ENCODE measurements at places on chromosomes 16 and 17. TPM values are rescaled to one million over a fixed set of nuclear protein-coding genes. Genes with fewer than 3 reads are reported as not detected.

- H3K4me1 ChIP-seq, result peaks cover 46% of the 10 kb centered on the region
- H3K27ac ChIP-seq, result no peak overlapping the region
- H3K4me3 ChIP-seq, result no peak overlapping the region
- no peaks in the 10 kb centered on the region for H3K27me3 ChIP-seq
- no peaks in the 10 kb centered on the region for H3K36me3 ChIP-seq
These were observed 85.5 kb downstream of the ZDHHC7 start for GRCh38 chr16:84925773-84926372.

GRCh38 chr16:58187092-58187491, 10.8 kb downstream of the CSNK2A2 start:
- no peak for DNase-seq
- no peaks in the 10 kb centered on the region for H3K27me3 ChIP-seq
- no peaks in the 10 kb centered on the region for H3K4me1 ChIP-seq

DNA sequence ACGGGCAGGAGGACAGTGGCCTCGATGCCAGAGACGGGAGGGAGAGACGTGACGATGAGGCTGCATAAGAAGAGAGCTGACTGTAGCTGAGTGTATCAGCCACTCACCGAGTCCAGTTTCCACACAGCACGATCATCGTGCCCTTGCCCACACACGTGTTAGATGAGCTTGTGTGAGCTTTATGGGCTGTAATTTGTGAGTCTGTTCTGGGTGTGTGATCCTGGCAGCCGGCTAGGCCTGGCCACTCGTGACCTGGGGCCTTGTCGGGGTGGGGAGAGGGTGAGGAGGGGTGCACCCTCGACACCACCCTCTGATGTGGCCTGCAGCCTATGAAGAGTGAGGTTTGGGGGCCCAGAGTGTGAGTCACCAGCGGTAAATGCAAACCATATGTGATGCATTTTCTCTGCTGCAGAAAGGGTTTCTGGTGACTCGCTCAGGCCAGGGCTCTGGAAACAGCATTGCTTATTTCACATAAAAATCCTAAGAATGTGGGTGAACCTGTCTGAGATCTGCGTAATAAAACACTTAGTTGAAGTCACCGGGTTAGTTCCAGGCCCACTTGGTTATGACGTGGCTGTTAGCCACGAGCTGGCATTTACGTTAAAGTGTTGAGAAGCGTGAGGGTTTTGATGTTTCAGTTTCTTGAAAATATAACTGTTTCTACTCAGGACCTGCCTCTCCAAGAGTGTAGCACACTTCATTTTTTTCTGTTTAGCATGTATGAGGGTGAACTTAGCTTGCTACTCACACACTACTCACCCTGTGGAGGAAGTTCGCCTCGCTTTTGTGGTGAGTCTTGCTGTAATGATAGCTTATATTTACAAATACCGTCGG, 4.2 kb downstream of the METRNL start:
- peak overlapping the region; percentile 89 for H3K4me3 ChIP-seq
- peaks cover 22% of the 10 kb centered on the region for H3K27me3 ChIP-seq
- H3K4me1 ChIP-seq, result peaks cover 7% of the 10 kb centered on the region
- DNase-seq, result no peak

GRCh38 chr17:72946696-72947095, 145.8 kb downstream of the SLC39A11 start:
- no peak overlapping the region for H3K4me3 ChIP-seq
- DNase-seq, result no peak
- no peaks in the 10 kb centered on the region for H3K27me3 ChIP-seq
- peaks cover 49% of the 10 kb centered on the region for H3K4me1 ChIP-seq
- no peaks in the 10 kb centered on the region for H3K36me3 ChIP-seq
- no peak overlapping the region for H3K27ac ChIP-seq

DNA sequence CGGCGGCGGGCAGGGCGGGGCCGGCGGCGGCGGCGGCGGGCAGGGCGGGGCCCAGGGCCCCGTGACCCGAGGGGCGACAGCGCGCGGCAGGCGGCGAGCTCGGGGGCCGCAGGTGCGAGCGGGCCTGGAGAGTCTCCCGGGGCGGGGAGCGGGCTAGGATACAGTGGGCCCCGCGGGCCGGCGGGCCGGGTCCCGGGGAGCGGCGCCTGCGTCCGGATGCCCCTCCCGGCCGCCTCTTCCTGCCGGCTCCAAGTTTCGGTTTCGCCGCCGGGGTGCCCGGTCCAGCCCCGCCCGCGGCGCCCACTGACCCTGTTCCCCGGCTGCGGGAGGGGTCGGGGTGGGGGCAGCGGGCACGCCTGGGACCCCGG, at the start of gene RNF213:
Gene RNF213, plus strand, starts transcription at position 62 of the 368 bp plus-strand sequence. CDS start 2,830 bp downstream, outside the sequence.
- peaks cover 32% of the 10 kb centered on the region for H3K4me1 ChIP-seq
- peak; percentile 40 for DNase-seq
- H3K27me3 ChIP-seq, result peaks cover 8% of the 10 kb centered on the region
- peak within 1 kb of the TSS; percentile 93 for H3K4me3 ChIP-seq
- H3K27ac ChIP-seq, result peak within 1 kb of the TSS; percentile 94

DNA sequence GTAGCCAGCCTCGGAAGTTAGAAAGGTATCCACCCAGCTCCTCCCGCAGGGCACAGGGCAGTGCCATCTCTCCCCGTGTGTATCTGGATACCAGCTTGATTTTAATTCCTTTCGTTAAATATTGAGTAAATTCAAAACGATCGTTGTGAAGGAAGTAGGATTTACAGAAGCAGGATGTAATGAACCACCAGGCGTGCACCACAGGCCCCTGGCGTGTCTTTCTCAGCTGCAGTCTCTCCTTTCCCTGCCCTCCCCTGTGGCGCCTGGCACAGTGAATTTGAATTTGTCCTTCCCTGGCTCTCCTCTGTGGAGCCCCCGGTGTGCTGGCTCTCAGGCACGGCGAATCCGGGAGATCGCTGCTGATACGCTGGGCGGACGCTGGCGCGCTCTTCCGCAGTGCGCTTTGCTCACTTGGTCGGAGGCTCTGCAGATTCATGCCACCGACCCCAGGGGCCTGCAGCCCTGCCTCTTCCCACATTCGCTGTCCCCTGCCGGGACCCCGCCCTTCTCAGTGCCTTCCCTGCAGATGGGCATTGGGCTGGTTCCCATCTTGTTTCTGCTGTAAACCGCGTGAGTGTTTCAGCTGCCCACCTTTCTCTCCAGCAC, 164.6 kb downstream of the RPTOR start:
- no peaks in the 10 kb centered on the region for H3K27me3 ChIP-seq
- H3K36me3 ChIP-seq, result peaks cover 8% of the 10 kb centered on the region
- DNase-seq, result no peak
- H3K4me1 ChIP-seq, result peaks cover 42% of the 10 kb centered on the region
- H3K4me3 ChIP-seq, result no peak overlapping the region

DNA sequence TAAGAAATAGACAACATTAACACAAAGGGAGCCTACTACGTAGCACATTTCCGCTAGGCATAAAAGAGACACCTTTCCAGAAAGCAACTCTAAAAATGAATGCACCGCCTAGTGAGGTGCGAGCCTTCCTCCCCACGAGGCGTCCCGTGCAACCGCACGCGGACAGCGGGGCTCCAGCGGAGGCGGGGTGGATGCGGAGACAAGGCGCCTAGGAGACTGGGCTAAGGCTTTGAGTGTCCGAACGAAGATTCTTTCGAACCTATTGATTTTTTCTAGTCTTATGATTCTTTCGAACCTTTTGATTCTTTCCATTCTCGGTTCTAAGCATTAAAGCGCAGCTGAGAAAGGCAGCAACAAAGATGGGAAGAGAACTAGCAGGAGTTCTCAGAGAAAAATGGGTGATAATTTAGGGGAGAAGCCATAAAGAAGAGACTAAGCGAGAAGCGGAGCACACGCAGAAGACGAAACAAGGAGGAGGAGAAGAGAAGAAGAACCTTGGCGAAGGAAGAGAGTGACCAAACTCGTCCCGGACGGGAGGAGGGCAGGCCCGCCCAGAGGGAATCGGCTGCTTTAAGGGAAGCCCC, 394 bp upstream of the CPD start:
- peaks cover 19% of the 10 kb centered on the region for H3K27me3 ChIP-seq
- H3K4me3 ChIP-seq, result peak overlapping the region; percentile 90
- no peaks in the 10 kb centered on the region for H3K36me3 ChIP-seq
- H3K27ac ChIP-seq, result peak overlapping the region; percentile 39
- peak; percentile 29 for DNase-seq
- H3K4me1 ChIP-seq, result peaks cover 50% of the 10 kb centered on the region

DNA sequence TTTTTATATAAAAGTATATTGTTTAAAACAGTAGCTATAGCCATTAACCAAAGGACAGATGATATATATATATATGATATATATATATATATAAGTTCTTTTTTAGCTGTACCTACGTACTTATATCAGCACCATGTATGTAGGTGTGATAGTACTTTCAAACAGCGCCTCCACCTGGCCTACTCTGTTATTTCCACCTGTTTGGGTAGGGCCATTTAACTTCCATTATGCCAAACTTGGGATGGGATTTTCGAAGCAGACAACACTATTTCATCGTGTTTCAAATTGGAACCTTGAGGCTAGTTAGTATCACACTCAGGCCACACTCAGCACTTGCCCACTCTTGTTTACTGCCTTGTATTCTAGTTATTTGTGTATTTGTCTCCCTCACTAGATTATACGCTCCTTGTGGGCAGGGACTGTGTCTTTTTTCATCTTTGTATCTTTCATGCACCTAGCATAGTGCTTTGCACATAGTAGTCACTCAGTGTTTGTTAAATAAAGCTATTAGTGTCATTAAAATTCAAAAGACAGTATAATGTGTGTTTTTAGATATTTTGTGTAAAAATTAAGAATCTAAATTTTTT, 11.8 kb upstream of the CLTC start:
- H3K4me1 ChIP-seq, result no peaks in the 10 kb centered on the region
- no peak overlapping the region for H3K4me3 ChIP-seq
- no peak for DNase-seq
- peaks cover 14% of the 10 kb centered on the region for H3K36me3 ChIP-seq

DNA sequence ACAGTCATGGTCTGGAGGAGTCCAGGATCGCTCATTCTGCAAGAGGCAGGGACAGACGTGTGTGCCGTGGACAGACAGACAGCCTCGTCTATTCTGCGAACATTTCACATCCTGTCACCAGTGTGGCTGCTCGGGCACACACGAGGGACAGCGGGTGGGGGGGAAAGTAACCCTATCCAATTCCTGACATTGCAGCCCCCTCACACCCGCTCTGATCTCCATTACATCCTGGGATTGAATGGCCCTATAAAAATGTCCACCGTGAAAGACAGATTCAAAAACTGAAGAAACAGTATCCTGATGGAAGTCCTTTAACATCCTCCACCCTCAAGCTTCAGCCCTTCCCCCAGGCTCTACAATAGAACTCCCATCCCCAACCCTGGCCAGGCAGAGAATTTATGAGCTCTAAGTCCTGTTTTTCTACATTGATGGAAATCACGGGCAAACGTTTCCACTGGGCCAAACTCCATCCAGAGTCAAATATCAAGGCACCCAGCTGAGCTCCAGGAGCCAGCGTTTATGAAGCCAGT, 39.4 kb downstream of the HS3ST3A1 start:
- H3K27me3 ChIP-seq, result no peaks in the 10 kb centered on the region
- peaks cover 17% of the 10 kb centered on the region for H3K36me3 ChIP-seq
- no peak for DNase-seq
- H3K4me3 ChIP-seq, result no peak overlapping the region

DNA sequence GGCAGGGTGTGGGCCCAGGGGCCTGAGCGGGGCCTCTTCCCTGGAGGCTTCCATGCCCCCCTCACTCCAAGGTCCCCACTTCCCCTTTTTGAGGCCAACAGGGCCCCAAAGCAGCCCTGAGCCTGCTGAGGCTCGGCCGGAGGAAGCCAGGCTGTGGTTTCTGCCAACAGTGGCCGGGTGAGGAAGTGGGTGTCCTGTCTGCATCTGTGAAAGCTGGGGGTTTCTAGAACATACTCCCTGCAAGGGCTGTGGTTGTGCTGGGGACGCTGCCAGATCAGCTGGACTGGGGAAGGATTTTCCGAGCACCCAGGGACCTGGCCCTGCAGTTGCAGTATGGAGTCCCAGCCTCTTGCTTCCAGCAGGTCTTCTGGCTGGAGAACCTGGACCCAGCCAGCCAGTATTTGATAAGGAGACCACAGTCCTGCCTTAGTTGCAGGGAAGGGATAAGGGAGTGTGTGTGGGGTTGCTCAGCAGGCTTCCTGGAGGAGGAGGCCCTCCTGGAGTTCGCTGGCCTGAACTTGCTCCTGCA, 15.7 kb downstream of the ADCY7 start:
- H3K27me3 ChIP-seq, result no peaks in the 10 kb centered on the region
- H3K4me3 ChIP-seq, result no peak overlapping the region
- DNase-seq, result no peak
- H3K36me3 ChIP-seq, result no peaks in the 10 kb centered on the region
- peak overlapping the region; percentile 62 for H3K27ac ChIP-seq

GRCh38 chr16:20881503-20881878, 18.7 kb downstream of the DCUN1D3 start:
- no peak for DNase-seq
- H3K4me3 ChIP-seq, result no peak overlapping the region
- H3K27me3 ChIP-seq, result no peaks in the 10 kb centered on the region
- H3K36me3 ChIP-seq, result peaks cover 9% of the 10 kb centered on the region

- H3K27me3 ChIP-seq, result no peaks in the 10 kb centered on the region
- peaks cover 45% of the 10 kb centered on the region for H3K4me1 ChIP-seq
- H3K4me3 ChIP-seq, result no peak overlapping the region
- H3K36me3 ChIP-seq, result no peaks in the 10 kb centered on the region
- no peak for DNase-seq
These were observed 4.8 kb upstream of the KRT31 start for GRCh38 chr17:41402161-41402560.

DNA sequence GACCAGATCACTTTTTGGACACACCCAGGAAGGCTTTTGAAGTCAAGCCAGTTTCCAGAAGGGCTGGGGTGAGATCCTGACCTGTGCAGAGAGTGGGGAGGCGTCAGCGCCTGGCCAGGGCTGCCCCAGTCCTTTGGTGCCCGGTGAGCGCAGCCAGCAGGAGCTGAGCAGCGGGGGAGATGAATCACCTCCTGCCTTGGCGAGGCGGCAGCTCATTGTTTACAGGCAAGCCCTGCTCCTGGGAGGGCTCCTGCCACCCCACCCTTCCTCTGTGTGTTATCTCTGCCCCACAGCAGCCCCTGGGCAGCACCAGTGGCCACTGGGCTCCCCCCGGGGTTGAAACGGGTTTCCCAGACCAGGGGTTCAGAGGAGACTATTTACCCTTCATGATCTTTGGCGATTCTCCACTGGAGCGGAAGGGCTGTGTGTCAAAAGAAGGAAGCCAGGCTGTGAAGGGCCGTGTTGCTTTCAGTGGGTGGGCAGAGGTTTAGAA, 14.1 kb upstream of the ITGB4 start:
- H3K36me3 ChIP-seq, result peaks cover 2% of the 10 kb centered on the region
- no peak overlapping the region for H3K4me3 ChIP-seq
- no peaks in the 10 kb centered on the region for H3K4me1 ChIP-seq

GRCh38 chr16:84509032-84509950, 4.8 kb upstream of the MEAK7 start:
- H3K4me3 ChIP-seq, result peak overlapping the region; percentile 0
- H3K4me1 ChIP-seq, result peaks cover 55% of the 10 kb centered on the region
- peak overlapping the region; percentile 60 for H3K27ac ChIP-seq
- H3K27me3 ChIP-seq, result no peaks in the 10 kb centered on the region
- DNase-seq, result no peak
- no peaks in the 10 kb centered on the region for H3K36me3 ChIP-seq

DNA sequence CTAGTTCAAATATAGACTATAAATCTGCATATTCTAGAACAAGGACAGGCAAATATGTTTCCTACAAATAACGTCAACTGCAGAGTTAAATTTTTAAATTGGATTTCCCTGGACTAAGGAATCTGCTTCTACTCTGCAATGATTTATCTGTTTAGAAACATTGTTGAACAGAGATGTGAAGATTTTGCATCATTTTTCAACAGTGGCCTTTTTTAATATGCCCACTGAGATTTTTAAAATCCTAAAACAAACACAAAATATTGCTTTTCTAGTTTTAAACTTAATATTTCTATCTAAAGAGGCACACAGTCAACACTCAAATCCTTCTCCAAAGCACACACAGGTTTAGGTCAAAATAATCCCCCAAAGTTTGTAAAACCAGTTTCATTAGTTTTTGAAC, 23.7 kb upstream of the PMP22 start:
- H3K36me3 ChIP-seq, result no peaks in the 10 kb centered on the region
- no peaks in the 10 kb centered on the region for H3K27me3 ChIP-seq
- H3K4me3 ChIP-seq, result no peak overlapping the region

Gene MMP15
- 36.6 TPM for total RNA-seq

Gene HEATR9
- total RNA-seq, result not detected

Gene LDHD
- not detected for total RNA-seq

All from neural crest cell (in vitro differentiated cells).